Urinary bladder (tissue), 4 donors: ENCODE measurements at places on chromosomes 3 and 15. TPM values are rescaled to one million over a fixed set of nuclear protein-coding genes. Genes with fewer than 3 reads are reported as not detected.

GABRR3 gene
- 0.11 TPM for total RNA-seq

RBPMS2 gene
- 4.0 TPM for total RNA-seq

RTP4 gene
- total RNA-seq: 2.5 TPM

STRC gene
- total RNA-seq: 0.05 TPM

LAMB2 gene
- 429 TPM for total RNA-seq

RTP1 gene
- total RNA-seq: not detected

PCYT1A gene
- 43.0 TPM for total RNA-seq

NANOGP8 gene
- 0.53 TPM for total RNA-seq

ACSBG1 gene
- 1.1 TPM for total RNA-seq

PLA2G4D gene
- not detected for total RNA-seq

ITIH3 gene
- total RNA-seq: 1.4 TPM

SPPL2A gene
- 103 TPM for total RNA-seq

GCNT3 gene
- total RNA-seq: not detected

MYLK gene
- total RNA-seq: 1,524 TPM

ATP10A gene
- total RNA-seq: 7.8 TPM

DPPA4 gene
- total RNA-seq: 0.16 TPM

GHSR gene
- not detected for total RNA-seq

GOLGA8G gene
- total RNA-seq: not detected

TLR9 gene
- total RNA-seq: 0.11 TPM

CELF6 gene
- 1.5 TPM for total RNA-seq
